ENCODE measurements at places on chromosomes 1 and 21.
A peak's percentile ranks its signal among the peaks of the same experiment; 100 is the strongest.

- DNase-seq, result no peak
These were observed 18.0 kb upstream of the ARHGEF16 start for GRCh38 chr1:3436451-3436850.

GRCh38 chr1:231708394-231708793 lies 81.8 kb downstream of the DISC1 start:
- no peak for DNase-seq

GRCh38 chr1:34176830-34177603 lies at the start of gene C1orf94:
C1orf94 (plus strand) TSS chr1:34176907; CDS start chr1:34177790, 883 bp downstream.
- no peak for DNase-seq

DNA sequence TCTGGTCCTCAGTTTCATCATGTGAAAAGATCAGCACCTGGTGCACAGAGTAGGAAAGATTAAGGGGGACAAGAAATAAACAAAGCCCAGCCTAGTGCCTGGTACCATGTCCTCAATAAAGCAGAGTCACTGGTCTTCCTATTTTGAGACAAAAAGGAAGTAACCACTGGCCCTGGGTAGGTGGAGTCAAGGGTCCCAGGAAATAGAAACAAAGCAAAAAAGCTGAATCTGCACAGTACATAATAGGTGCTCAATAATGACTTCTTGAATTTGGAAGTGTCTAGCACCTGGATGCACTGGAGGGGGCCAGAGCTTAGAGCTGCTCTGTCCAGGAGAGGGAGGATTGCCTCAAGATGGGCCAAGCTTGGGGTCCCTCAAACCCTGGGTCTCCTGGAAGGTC lies 1.9 kb upstream of the EPHB2 start:
- no peak for DNase-seq

GRCh38 chr1:200909757-200910239 lies 15.1 kb downstream of the INAVA start:
- no peak for DNase-seq

DNA sequence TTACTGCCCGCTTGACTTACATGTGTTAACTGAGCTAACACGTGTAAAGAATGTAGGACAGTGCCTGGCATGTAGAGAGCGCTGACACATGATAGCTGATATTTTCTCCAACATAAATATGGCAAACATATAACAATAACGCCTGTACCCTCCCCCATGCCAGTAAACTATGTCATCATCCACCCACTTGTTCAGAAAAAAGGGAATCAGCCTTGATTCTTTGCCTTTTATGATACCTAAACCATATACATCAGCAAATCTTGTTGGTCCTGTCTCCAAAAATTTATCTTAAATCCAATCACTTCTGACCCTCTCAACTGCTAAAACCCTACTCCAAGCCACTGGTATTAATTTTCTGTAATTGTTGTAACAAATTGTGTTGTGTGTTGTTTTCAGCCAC lies 1.1 kb upstream of the ZNF692 start:
- no peak for DNase-seq

DNA sequence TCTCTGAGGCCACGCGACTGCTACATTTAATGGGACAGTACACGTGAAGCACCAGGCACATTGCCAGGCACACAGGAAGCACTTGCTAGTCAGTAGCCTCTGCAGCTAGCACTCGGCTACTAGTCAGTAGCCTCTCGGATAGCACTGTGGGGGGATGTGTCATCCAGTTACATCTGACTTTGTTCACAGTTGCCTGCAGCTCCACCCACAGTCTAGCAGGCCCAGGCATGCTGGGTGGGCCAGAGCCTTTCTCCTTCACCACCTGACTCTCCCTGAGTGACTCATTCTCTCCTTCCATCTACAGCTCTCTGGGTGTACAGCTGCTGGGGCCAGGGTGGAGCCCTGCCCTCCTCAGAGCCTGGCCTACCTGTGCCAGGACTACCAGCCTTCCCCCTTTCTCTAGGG lies 51.5 kb downstream of the PTPRF start:
- DNase-seq, result peak; percentile 9

Measured in activated naive CD4-positive, alpha-beta T cell treated with Interleukin-2 at 50 U/mL for 16 hours (primary cell).